GM12864 (cell line): ENCODE measurements at places on chromosomes 2 and 18.

DNA sequence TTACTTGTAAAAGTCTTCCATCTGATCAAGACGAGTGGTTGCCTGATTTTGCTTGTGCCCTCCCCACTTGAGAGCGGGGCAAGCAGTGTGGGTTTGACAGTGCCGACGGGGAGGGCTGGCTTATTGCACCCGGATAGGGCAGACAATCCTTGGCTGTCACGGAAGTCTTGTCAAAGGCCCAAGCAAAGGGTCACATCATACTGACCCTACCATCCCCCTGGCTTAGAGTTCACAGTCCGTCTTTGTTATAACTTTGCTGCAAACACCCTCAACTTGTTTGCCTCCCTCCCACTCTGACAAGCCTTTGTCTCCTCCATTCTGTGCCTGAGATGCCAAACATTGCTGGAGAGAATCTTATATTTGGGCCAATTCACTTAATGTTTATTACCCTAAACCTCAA, 165.9 kb upstream of the MSH6 start:
- DNase-seq: no peak

GRCh38 chr18:65754121-65754520, 3.3 kb downstream of the CDH7 start:
- no peak for DNase-seq

DNA sequence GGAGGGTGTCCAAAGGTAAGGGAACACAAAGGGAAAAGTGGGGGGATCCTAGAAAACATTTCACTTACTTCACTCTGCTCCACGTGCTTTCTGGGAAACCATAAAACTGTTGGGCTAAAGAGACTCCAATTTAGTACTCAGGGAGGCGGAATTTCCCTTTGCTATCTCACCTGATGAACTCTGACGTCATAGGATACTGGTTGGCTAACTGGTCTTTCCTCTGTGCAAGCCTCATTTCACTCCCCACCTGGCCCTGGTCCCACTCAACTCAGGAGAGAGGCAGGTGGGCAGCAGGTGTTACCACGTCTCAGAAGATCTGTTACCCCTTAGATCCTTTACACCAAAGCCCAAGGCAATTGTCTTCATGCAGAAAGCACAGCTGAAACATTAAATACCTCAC, 51.8 kb upstream of the PMAIP1 start:
- peak; percentile 61 for DNase-seq

DNA sequence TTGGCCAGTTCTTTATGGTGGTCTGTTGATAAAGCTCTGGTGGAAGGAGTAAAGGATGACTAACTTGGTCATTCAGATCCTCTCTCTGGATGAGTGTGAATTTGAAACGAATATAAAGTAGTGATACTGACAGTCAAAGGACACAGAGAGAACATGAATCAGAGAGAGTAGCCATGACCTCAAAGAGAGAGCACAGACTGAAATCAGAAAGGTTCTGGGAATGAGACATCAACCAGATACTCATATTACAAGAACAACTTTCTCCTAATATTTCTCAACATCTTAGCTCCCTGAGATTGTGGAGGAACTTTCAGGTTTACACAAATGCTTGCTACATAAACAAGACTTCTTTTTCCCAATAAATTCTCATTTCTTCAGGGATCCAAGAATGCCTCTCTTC, 849.1 kb upstream of the CHAC2 start:
- DNase-seq: no peak

GRCh38 chr2:208012449-208012848, 12.9 kb downstream of the PLEKHM3 start:
- no peak for DNase-seq

DNA sequence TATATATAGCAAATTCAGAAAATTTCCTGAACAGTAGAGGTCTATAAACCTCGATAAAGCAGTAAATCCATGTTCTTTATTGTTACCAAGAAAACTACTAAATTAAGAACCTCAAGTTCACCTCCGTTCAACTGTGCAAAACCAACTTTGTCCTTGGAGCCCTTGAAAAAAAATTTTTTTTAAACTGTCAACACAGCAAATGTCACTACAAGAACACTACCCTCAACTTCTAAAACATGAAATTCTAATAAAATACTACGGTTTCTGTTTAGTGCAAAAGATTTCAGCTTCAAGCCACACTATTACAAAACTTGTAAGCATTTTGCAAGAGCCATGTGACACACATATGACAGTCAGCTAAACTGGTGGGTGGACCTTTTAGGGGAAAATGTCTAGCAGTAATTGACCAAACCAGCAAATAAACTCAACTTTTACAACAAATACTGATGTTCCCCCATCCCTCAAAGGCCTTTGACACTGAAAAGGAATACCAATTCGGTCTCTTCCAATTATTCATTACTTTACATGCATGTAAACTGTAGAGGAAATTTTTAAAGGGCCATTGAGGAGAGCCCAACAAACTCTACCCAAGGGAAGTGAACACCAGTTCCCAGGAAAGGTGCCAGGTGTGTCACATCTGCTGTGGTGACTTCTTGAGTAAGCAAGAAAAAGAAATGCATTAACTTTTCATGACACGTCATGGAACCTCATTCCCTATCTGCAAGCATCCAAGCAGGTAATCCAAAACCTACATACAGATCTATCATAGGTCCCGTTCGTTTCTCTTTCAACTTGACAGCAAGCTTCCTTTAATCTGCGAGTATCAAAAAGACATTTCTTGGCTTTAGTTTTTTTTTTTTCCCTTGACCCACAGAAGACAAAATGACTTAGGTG, 1.4 kb downstream of the RAB1A start:
- DNase-seq: no peak

DNA sequence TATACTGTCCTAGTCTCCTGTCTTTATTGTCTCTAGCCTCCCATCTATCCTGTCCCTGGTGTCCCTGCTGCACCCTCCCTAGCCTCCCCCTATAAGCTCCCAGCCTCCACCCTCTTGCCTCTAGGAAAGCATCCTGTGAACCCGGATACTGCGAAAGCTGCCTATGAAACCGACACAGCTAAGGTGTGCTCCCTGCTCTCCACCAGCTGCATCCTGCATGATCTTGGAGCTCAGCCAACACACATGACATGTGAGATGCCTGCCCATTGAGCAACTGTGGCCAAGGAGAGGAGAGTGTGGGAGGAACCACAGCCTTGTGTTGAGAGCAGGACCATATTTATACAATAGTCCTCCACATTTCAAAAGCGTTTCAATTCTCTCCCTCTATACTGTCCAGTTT, 187.1 kb downstream of the ZBTB7C start:
- DNase-seq: peak; percentile 26

DNA sequence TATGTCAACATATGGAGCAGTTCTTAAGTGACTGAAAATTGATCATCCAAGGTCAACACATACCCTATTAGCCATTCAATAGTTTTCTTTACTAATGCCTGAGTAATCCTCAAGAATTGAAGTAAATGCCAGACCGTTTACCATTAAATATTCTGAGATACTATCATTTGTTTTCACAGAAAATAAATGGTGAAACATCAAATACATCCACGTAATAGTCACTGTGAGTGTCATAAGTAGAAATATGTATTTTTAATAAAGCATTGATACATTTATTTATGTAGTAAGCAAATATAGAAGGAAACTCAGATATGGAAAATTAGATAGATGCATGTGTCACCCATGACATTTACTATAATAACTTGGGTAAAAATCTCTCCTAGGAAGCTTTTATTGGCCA, 927.8 kb upstream of the NRXN1 start:
- no peak for DNase-seq

DNA sequence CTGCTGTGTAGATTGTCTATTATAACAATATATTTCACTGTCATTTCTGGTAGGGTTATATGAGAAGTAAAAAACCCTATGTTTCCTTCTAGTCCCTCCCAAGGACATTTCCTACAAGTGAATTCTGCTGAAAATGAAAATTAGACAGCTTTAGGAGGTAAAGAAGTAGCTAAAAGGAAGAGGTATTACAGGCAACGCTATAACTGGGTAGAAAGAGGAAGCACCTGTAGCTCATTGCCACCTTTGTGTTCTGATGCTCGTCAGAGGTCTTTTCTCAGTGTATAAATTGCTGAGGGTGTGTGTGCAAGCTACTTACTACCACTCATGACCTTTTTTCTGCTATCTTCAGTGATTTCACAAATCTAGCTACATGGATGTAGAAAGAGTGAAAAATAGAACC, 1.4 kb downstream of the DNAJC10 start:
- peak; percentile 57 for DNase-seq

DNA sequence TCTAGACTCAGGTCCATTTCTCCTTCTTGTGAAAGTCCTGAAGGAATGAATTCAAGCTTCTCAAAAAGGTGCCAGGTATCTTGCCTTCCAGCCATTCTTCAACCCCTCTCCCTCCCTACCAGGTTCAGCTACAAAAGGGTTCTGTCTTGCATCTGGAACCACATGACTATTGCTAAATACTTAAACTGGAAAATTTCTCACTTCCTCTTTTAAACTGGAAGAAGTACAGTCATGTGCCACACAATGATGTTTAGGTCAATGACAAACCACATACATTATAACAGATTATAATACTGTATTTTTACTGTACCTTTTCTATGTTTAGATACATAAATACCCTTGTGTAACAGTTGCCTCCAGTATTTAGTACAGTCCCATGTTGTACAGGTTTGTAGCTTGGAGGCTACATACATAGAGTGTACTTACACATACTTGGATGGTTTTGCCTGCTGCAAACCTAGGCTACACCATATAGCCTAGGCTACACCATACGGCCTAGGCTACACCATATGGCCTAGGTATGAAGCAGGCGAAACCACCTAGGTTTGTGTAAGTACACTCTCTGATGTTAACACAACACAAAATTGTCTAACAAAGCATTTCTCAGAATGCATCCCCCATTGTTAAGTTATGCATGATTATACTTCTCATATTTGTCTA, 142.0 kb upstream of the DNMT3A start:
- DNase-seq: no peak
